ENCODE measurements at places on chromosomes 4 and X.

DNA sequence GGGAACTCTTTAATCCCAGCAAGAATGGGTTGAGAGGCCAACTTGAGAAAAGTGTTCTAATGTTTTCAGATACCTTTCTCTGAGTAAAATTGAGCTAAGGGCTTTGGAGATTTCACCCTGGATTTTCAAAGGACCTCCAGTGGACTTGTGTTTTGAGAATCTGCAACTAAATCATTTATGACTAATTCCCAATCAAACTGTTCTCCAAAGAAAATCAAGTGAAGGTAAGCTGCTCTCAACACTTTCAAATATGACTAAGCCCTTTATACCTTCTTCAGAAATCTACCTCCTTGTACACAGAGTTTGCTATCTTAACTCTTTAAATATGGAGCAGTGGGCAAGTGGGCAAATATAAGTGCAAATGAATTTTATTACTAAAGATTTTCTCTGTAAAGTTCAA, 392.9 kb downstream of the PDGFC start:
- DNase-seq, result no peak

DNA sequence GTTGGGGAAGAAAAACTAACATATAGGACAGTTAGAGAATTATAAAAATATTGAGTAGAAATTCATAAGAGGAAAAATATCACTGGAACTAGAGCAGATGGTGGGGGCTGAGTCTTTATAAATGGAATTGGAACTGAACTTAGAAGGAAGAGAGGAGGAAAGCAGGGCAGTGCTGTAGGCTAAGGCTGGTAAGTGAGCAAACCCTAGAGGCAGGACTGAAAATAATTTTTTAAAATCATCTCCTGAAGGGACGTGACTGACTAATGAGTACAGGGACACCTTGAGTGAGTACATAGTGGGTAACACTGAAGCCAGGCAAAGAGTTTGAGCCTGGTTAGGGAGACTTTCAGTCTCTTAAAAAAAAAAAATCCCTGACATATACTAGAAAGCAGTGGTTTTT, 63.3 kb downstream of the GALNT7 start:
- DNase-seq, result no peak

GRCh38 chr4:149793459-149793858, 22.2 kb downstream of the IQCM start:
- no peak for DNase-seq

DNA sequence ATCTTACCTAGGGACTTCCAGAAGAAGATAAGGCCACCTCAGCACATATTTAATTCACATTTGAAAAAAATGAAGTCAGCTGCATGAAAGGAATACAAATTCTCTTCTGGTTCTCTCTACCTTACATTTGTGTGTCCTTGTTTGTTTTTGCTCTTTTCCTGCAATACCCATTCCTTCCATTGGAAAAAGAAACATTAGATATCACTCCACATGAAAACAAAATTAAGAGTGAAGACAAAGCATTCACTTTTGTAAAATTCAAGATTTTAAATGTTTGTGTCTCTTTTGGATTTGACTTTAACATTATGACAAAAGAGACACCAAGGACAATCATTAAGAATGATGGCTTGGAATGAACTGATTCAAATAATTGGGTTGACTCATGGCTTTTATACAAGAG, 1351.8 kb downstream of the FSTL5 start:
- no peak for DNase-seq

DNA sequence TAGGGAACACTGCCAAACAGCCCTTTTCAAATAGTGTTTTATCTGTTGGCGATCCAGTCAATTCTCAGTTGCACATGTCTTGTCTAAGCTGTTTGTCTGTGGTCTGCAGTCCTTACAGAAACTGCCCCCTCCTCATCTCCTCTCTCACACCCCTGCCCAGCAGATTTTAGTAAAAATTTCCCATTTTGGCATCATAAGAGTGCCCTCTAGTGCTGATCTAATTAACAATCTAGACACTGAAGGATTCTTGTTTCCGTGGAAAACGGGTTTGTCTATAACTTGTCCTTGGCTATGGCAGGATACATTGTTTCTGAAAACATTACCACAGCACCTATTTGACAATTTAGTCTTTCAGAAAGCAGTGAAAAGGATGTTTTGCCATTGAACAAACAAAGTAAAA, 227.2 kb upstream of the MBNL3 start:
- peak; percentile 5 for DNase-seq

- no peak for DNase-seq
Observed at GRCh38 chr4:142380052-142380602, 466.0 kb downstream of the INPP4B start.

- no peak for DNase-seq
Observed at GRCh38 chrX:56728752-56729151, 291 bp upstream of the NBDY start.
